ENCODE measurements at places on chromosomes 11 and 22.

GRCh38 chr11:12731841-12732336 lies 57.7 kb downstream of the TEAD1 start:
- DNase-seq = no peak

GRCh38 chr11:33564856-33565453 lies 135.7 kb downstream of the C11orf91 start:
- no peak for DNase-seq

- peak; percentile 60 for DNase-seq
Measured at GRCh38 chr11:57792060-57792541, 30.5 kb downstream of the CTNND1 start.

DNA sequence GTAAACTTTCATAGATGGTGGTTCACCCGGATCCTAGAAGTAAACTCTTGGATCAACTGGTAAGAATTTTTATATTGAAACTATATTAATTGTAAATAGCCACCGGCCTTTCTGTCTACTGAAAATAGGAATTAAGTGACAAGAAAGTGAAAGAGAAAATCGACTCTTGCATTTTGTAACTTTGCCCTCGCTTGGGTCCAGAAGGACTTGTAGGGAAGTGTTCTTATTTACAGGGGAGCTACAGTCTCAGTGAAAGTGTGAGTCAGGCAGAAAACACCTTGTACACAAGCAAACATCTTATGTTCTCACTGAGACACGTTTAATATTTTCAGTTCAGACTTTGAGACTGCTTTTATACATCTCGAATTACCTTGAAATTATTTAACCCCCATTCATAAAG lies 238.9 kb downstream of the BLID start:
- no peak for DNase-seq

- DNase-seq = no peak
Measured at GRCh38 chr11:104041792-104042191, 5.4 kb downstream of the DDI1 start.

GRCh38 chr11:111388420-111388819 lies 9.3 kb upstream of the POU2AF1 start:
- DNase-seq = no peak

DNA sequence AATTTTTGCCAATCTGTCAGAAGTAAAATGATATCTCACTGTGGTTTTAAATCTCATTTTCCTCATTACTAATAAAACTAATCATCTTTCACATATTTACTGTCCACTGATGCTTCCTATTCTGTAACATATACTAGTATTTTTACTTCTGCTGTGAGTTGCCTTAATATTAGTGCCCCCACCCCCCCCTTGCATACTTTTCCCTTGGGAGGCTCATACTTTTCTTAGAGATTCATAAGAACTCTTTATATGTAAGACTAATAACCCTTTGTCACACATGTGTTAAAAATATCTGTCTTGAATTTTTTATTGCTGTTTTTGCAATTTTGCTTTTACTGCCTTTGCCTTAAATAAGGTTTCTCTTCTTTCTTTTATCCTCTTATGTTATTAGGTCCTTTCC lies 87.2 kb downstream of the PHF21A start:
- no peak for DNase-seq

GRCh38 chr11:121657146-121657545 lies 204.4 kb upstream of the SORL1-AS1 start:
- DNase-seq = no peak

DNA sequence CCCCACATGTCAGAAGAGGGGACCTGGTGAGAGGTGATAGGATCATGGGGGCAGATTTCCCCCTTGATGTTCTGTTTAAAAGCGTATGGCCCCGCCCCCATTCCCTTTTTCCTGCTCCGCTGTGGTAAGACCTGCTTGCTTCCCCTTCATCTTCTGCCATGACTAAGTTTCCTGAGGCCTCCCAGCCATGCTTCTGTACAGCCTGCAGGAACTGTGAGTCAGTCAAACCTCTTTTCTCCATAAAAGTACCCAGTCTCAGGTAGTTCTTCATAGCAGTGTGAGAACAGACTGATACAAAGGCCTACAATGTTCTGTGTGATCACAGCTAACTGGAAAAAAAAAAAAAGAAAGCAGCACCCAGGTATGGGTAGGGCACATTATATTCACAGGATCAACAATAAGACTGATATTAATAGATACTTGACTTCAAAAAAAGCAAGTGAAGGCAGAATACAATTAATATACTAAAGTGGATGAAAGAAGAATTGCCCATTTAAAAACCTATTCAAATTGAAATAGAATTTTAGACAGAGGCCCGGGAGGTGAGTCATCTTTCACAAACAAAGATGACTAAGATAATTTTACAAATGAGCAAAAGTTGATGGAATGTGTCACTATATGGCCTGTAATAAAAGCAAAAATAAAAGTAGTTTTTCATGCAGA lies 1.7 kb upstream of the OR52K1 start:
- peak; percentile 86 for DNase-seq

DNA sequence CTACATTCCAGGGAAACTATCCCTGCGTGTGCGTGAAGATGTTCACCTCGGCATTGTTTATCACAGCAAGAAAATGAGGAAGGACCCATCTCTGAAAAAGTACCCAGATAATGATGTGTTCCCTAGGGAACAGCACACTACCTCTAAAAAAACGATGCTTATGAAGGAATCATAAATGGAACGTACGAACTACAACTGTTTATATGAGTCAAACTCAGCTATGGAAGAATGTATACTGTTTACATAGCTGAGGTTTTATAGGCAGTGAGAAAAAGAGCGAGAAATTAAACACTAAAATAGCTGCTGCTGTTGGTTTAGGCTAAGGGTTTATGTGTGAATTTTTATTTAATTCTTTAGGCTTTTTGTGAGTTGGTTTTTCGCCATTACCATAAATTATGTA lies 48.9 kb downstream of the APOL1 start:
- no peak for DNase-seq

DNA sequence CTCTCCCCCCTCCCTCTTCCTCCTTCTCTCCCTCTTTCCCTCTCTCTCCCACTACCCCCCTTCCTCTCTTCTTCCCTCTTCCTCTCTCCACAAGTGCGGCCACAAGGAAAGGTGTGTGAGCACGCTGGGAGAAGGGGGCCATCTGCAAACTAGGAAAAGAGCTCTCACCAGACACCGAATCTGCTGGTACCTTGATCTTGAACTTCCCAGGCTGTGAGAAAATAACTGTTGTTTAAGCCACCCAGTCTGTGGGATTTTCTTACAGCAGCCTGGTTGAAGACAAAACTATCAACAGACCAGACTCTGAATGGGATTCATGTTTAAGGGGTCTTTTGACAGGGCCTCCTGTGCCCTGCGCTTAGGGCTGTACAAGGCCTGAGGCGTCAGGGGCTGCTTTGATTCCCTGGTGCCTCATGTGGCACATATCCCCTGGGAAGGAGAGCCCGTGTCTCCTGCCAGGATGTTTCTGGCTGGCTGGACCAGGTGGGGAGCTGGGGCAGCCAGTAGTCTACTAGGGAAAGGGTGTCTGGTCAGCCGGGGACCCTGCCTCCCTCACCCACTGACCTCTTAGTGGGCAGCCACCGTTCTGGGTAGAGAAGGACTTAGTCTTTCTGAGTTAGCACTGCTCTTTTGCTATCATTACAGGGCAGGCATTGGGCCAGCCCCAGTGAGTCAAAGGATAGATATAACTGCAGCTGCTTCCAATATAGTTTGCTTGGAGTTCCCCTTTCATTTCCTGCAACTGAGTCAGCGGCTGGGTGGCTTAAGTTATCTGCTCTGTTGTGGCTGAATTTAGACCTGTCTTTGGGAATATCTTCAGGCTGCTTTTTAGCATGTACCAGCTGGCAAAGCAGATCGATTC lies 6.2 kb downstream of the PANX1 start:
- peak; percentile 92 for DNase-seq

- DNase-seq = peak; percentile 89
Measured at GRCh38 chr22:21937821-21938070, 14.9 kb downstream of the PPM1F start.

DNA sequence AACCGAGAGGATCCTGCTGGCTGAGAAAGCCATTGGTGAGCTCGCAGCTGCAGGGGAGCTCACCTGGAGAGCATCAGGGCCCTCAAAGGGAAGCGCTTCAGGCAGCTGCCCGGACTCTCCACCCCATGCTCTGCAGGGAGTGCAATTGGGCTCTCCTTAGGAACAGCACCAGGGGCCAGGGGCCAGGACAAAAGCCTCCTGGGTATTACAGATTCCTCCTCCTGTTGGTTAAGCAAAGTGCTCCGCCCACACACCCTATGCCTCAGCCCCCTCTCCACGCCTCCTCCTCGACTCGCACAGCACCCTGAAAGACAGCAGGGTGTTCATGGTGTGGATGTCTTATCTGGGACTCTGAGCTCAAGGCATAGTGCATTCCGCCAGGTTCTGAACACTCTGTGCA lies 139.9 kb downstream of the SHANK2 start:
- DNase-seq = no peak

- DNase-seq = no peak
Measured at GRCh38 chr22:23408321-23408720, 171.8 kb downstream of the IGLL1 start.

DNA sequence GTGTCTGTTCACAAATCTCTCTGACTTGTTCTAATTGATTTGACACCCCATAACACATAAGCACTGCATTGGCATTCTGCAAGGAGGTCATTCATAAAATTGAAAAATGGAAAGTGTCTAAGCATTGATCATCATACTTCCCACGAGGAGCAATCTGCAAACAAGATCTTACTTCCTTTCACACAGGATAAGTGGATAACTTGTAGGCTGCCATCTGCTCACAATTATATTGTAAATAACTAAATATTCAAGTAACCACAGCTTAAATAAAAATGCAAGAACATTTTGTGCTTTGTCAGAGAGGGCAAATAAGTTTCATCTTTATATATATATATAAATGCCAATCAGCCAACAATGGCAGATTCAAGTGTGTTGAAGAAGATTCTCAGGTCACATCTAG lies 264.8 kb upstream of the ZC3H12C start:
- no peak for DNase-seq

- no peak for DNase-seq
Measured at GRCh38 chr11:115194802-115195110, 309.5 kb downstream of the CADM1 start.

DNA sequence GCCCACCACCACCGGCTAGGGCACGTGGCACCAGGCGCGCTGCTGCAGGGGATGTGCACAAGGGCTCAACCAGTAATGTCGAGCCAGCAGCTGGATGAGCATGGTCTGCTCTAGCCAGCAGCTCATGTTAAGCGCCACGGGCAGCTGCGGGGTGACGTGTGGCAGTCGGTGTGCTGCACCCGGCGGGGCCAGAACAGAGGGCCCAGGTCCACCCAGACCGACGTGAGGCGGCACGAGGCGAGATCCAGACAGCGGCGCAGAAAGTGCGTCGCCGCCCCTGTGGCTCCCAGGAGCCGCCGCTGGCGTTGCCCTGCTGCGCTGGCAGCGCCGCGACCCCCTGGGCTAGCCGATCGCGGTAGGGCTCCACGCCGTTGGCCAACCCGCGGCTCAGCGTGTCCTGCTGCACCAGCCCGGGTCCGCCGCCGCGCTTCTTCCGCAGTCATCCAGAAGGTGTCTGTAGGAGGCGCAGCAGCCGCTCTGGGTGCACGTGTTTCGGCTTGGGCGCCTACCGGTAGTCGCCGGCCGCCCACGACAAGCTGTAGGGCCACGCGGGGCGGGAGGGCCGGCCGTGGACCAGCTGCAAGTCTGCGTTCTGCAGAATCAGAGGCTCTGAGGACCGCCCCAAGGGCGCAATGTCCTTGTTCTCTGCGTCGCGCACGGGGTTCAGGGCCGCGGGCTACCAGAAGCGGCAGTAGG lies 4.6 kb upstream of the GALR3 start:
- DNase-seq = peak; percentile 73

DNA sequence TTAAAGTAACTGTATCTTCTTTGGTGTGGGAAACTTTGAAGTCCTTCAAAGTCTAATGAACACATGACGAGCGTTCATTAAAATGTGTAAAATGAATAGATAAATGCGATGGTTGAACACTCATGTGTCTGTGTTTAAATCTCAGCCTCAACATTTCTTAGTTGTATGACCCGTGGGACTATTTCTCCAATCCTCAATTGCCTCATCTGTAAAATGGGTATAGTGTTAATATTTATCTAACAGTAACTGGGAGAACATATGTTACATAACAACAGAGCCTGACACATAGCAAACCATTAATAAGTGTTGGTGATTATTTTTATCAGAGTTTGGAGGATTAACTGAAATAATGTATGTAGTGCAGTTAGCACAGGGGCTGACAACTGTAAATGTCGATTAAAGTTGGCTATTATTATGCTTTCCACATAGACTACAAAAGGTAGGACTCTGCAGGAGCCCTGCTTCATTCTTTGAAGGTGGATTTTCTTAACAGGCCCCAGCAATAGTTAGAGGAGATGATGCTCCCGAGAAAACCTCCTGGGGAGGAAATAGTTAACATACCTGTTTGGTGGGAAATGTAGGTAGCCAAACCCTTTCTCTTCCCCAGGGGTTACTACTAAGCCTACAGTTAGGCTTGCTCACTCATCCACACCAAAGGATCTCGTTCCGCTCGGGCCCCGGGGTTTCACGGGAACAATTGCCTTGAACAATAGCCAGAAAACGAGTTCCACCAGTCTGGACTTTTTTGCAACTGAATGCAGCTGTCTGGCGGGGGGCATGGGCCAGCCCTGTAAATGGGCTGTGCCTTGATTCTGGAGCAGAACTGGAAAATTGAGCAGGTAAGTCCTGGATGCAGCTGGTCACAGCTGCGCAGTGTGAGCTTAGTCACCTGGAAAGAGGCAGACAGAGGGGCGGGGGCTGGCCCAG lies 133.4 kb downstream of the DBX1 start:
- DNase-seq = peak; percentile 95

GRCh38 chr22:28229566-28230485 lies 310.8 kb upstream of the PITPNB start:
- DNase-seq = no peak

DNA sequence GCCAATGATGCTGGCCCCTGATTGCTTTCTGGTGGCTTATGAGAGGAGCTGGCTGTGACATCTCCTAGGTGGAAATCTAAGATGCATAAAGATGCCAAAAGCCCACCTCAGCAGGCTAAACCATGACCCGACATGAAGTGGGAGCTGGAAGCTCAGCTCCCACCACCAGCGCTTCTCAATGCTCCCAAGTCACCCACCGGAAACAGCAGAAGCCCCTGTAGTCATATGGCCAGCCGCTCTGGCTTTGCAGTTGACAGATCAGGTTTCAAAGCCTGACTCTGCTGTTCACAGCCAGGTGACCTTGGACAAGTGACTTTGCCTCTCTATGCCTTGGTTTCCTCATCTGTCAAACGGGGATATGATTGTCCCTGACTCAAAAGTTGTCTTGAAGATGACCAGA lies 29.1 kb upstream of the ANO1 start:
- DNase-seq = no peak

- no peak for DNase-seq
Measured at GRCh38 chr11:34063061-34063795, 11.7 kb downstream of the CAPRIN1 start.

- peak; percentile 97 for DNase-seq
Measured at GRCh38 chr22:17872471-17872870, 98.2 kb upstream of the BID start.
